ENCODE measurements at places on chromosomes 7 and 10.

- DNase-seq, result no peak
Measured at GRCh38 chr7:106071356-106071998, 40.6 kb downstream of the SYPL1 start.

DNA sequence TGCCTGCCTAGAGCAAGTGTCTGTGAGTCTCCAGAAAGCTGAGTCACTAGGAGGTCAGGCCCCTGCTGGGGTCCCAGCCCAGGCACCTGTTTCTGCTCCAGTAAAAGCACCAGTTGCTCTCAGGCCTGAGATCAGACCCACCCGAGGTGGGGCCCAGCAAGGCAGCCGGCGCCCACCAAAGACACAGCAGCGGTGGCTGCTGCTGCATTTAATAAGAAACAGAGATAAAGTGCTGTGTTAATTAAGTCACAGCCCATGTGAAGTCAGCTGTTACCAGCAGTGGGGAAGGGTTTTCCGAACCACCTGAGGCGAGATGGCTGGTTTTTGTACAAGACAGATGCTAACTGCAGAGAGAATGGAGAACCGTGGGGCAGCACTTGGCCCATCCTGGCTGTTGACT, 12.1 kb upstream of the LRRC18 start:
- no peak for DNase-seq

GRCh38 chr10:114404171-114405010, at the start of gene AFAP1L2:
Gene AFAP1L2, minus strand, starts transcription at chr10:114404502. Its CDS starts 47 bp downstream, at chr10:114404455.
- no peak for DNase-seq

GRCh38 chr10:71260622-71261325, 48.4 kb downstream of the UNC5B start:
- no peak for DNase-seq

- DNase-seq, result no peak
Measured at GRCh38 chr7:36736090-36736898, 12.0 kb upstream of the AOAH start.

All from NCI-H1105 (cell line).